Progenitor cell of endocrine pancreas (in vitro differentiated cells): ENCODE measurements at places on chromosomes 11 and 22.
A peak's percentile ranks its signal among the peaks of the same experiment; 100 is the strongest.

DNA sequence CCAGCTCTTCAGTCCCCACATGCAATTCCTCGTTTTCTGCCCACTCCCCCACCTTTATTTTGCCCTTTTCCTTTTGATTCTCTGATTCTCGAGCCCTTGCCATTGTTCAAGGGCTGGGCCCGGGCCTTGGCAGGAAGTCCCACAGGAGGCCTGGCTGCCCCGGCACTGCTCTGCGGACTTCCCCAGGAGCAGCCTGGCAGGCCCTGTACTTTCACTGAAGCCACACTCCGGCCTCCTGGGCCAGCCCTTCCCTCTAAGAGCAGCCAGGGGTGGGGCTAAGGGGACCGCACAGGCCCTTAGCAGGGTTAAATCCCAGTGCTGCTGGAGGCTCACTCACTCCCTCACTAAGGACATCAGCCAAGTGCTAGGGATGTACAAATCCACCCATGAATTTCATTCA lies 4.1 kb downstream of the LRRC32 start:
- no peak for DNase-seq

GRCh38 chr22:23579870-23580575 lies at the start of gene IGLL1:
Gene IGLL1 (minus strand): TSS chr22:23580290. CDS start chr22:23580190, 100 bp downstream.
- DNase-seq: no peak

- no peak for DNase-seq
These were observed 761.5 kb downstream of the NTM start for GRCh38 chr11:132131961-132132360.

GRCh38 chr11:34604145-34604544 lies 16.7 kb upstream of the EHF start:
- no peak for DNase-seq

- no peak for DNase-seq
These were observed 21.2 kb downstream of the SYT13 start for GRCh38 chr11:45264839-45265515.

- peak; percentile 57 for DNase-seq
These were observed 1.1 kb upstream of the EXT2 start for GRCh38 chr11:44094260-44094868.

- no peak for DNase-seq
These were observed 128.1 kb downstream of the DBX1 start for GRCh38 chr11:20032127-20032526.

DNA sequence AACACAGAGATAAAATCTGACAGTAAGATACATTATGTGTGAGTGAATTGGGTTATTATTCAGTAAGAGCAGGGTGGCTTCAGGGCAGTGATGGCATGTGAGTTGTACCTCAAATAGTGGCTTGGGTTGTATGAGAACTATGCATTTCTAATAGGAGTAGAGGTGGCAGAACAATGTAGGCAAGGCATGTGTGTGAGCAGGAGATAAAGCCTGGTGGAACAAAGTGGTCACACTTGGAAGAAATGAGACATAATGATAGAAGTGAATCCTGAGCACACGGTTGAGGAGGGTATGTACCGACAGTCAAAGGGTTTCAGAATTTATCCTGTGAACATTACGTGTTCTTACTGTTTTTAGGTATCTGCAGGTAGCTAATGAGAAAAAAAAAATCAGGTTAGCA lies 159.3 kb downstream of the CASP12 start:
- DNase-seq: no peak

- no peak for DNase-seq
These were observed 1.6 kb upstream of the GSTT4 start for GRCh38 chr22:24006914-24007214.

- DNase-seq: no peak
These were observed 59.6 kb downstream of the FLRT1 start for GRCh38 chr11:64095273-64095817.

DNA sequence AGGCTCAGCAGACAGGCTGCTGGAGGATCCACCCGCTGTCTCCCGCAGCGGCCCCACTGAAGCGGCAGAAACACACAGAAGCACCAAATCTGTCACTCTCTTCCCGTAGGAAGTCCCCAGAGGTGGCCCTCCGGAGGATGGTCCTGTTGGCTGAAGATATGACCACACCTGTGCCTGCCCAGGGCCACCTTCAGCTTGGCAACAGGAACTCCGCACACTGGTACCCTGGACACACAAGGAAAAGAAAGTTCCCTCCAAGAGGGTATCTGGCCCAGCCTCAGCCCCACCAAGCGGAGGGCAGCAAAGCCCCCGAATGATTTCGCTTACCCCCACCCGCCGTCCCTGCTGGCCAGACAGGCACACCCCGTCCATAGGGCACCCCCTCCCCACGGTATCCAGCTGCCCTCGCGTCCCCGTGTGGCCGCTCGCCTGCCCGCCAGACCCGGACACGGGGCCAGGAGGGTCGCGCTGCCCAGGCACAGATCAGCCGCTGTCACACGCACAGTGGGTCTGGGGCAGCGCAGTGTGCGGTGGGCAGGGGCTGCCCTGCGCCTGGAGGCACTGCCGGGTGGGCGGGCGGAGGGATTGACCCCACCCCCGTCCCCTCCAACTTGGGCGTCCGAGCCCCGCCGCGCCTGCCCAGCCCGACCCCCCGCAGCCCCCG lies 7.0 kb downstream of the RASSF7 start:
- DNase-seq: no peak

DNA sequence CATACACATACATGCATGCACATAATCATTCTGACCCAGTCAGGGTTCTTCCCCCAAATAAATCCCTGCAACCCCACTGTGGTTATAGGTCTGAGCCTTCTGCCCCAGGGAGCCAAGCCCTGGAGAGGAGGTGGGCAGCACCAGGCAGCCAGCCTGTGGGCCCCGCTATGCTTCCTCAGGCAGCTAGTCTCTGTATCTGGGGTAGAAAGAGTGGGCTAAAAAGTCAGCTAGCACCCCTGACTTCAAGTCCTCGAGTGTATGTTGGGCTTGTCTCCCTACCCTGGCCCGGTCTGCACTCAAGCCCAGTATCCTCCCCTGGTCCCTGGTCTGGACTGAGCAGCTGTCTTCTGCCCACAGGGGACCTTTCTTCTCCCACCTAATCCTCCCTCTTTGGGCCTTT lies 28.0 kb downstream of the KCNQ1OT1 start:
- peak; percentile 4 for DNase-seq

DNA sequence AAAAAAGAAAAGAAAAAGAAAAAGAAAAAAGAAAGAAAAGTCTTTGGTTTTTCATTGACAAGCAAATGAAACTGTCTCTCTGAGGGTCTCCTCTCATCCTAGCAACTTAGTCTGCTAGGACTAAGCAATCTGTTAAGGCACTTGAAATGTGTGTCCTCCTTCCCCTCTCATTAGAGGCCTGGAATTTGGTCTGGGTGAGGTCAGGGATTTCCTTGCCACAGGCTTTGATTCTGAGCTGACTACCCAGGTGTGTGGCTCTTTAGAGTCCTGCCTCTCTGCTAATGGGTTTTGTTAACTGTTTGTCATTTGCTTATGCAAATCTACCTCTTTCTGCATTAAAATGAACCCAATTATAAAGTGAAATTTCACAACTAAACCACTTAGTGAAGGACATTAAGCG lies 18.3 kb upstream of the PKNOX2 start:
- DNase-seq: no peak

DNA sequence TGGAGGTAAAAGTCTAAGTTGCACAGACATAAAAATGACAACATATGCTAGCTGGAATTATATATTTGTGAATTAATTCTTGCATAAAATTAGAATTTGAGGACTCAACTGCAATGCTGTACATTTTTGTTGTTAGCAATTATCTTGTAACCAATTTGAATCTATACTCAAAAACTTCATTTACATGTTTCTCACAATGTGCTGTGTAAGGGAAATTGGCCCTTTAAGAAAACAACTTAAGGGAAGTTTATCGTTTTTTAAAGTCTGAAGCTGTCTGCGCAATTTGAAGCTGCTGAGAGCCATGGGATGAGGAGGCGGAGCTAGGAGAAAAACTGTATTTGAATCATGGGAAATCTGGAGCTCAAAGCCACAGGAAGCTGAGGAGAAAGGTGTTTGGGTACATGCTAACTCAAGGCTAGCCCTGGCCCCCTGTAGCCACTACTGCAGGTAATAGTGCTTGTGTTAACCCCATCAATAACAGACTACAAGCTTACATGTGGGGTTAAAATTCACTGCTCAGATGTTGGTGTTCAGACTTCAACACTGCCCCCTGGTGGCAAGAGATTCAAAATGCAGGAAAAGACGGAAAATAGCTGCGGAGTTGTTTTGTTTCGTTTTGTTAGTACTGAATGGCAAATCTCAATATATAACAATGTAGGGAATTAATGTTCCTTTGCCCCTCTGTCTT lies 126.1 kb downstream of the BRD1 start:
- no peak for DNase-seq

DNA sequence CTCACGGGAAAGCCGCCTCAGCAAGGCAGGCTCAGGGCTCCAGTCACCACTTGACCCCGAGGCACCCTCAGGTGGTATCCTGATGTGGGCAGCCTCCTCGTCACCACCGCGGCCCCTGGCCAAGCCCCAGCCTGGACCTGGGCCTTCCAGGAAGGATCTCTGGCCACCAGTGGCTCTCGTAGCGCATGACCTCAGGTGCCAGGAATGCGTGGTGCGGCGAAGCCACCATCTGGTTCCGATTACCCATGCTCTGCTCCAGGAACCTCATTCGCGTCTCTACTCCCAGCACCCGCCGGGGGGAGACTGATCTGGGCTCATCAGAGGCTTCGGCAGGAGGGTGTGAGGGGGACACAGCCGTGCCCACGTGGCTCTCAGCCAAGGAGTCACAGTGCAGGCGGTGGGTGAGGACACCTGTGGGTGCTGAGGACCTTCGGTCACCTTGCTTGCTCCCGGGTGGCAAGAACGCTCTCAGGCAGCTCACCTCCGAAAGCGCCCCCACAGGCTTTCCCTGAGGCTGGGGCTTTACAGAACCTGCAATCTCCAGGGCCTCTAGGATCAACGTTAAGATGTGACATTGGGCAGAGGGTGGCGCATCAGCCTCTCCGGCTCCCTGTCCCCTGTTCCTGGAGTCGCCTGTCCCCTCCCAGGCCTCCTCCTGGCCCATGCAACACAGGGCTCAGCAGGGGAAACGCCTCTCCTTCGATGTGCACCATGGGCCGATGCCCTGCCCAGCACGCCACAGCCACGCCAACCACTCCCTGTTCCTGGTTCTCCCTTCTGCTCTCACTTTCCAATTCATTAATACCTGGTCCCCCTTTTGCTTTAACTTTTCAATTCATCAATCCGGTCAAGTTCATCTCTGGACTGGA lies 39.0 kb downstream of the TBX1 start:
- no peak for DNase-seq

GRCh38 chr11:120302001-120302805 lies 22.9 kb upstream of the TLCD5 start:
- no peak for DNase-seq

- DNase-seq: no peak
These were observed 52.2 kb upstream of the CEP126 start for GRCh38 chr11:101862391-101863233.

- no peak for DNase-seq
These were observed 138.1 kb downstream of the SBF2 start for GRCh38 chr11:10155793-10156490.

DNA sequence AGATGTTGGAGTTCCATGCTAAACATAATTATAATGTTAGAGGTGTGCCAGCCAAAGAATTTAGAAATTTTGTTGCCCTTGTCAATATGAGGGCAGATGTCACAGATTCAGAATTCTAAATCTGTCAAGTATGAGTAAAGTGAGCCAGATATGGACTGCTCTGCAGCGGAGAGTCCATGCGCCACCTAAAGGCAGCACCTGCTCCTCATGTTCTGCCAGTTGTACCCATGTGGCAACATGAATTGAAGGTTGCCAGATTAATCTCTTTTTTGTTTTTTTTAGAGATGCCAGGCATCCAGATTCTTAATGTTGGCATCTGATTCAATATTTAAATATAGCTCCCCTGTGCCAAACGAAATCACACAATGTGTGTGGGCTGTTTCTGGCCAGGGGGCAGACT lies 678.6 kb upstream of the ANO5 start:
- no peak for DNase-seq

DNA sequence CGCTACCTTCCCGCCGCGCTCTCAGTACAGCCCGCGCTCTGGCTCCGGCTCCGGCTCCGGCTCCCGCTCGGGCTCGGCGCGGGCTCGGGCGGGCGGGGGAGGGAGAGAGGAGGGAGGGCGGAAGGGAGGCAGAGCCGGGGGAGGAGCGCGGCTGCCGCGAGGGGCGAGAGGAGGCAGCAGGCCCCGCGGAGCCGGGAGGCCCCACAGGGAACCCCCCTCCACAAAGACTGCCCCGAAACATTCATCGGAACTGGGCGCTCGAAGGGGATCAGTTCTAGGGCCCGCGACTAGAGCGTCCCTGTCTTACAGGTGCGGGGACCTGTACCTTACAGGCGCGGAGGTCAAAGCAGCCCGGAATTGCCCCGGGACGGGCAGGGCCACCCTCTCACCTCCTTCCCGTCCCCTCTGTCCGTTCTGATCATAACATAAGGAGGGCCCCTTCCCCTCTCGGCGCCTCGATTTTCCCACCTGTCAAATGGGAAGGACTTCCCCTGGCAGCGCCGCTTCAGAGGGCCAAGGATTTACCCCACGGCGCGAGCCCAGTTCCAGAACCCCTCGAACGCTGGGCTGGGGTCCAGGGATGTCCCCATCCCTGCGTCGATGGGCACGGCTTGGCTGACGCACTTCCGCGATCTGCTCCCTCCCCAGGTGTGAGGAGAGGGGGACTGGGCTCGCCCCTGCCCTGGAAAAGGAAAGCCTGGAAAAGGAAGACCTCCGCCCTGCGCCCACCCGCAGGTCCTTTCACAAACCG lies at the start of gene SHISA8:
Gene SHISA8 (minus strand): TSS at position 40 of the 751 bp plus-strand sequence. CDS start 407 bp downstream, outside the sequence.
- DNase-seq: peak; percentile 37
